ENCODE measurements at places on chromosomes 4 and X.

- DNase-seq = no peak
These were observed 69.0 kb downstream of the MAP9 start for GRCh38 chr4:155307731-155308277.

GRCh38 chrX:47877327-47877726, 40.6 kb downstream of the ZNF81 start:
- no peak for DNase-seq

- DNase-seq = no peak
These were observed 819.2 kb downstream of the PCDH18 start for GRCh38 chr4:136713140-136713539.

DNA sequence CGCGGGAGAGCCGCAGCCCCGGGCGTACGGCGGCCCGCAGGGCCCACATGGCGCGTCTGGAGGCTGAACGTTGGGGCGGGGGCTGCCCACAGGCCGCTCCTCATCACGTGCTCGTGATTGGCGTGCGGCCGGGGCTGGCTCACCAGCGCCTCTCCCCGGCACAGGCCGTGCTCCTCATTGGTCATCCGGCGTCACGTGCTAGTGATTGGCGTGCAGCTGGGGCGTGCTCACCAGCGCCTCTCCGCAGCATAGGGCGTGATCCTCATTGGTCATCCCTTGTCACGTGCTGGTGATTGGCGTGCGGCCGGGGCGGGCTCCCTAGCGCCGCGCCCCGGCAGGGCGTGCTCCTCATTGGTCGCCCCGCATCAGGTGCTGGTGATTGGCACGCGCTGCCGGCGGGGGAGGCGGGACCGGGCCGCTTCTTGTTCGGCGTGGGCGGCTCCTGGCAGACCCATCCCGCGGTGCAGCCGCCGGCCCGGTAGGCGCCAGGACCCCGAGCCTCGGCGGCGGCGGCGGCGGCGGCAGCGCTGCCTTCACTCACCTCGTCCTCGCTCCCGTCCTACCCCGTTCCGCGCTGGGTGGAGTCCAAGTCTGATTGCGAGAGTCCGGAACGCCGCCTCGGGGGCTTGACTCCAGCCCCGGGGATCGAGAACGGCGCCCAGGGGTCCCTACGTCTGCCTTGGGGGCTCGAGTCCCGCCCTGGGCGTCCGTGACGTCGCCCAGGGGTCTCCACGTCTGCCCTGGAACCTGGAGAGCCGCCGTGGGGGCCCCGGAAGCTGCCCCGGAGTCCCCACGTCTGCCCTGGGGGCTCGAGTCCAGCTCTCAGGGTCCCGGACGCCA, at the start of gene GTPBP6:
Gene GTPBP6, minus strand, starts transcription at position 58 of the 840 bp plus-strand sequence. Its CDS starts 9 bp downstream, at position 49.
- peak; percentile 95 for DNase-seq

DNA sequence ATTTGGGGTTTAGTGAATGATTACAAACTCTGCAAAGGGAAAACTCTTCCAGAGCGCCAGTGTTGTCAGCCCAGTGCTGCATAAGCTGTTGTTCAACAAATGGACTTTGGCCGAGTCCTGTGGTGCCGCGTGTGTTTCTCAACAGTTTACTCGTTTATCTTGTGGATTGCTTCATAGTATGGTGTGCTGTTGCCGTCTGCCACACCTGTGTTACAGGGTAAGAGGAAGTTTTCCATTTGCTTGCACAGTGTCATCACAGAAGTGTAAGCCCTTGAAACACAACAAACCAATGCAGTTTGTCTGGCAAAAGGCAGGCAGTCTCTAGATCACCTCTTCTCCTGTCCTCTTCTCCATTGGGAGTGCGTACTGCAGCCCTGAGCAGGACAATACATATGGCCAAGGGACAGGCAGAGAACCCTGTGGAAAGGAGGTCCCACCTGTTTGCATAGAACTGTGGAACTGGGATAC, 66.3 kb downstream of the DCUN1D4 start:
- DNase-seq = no peak

DNA sequence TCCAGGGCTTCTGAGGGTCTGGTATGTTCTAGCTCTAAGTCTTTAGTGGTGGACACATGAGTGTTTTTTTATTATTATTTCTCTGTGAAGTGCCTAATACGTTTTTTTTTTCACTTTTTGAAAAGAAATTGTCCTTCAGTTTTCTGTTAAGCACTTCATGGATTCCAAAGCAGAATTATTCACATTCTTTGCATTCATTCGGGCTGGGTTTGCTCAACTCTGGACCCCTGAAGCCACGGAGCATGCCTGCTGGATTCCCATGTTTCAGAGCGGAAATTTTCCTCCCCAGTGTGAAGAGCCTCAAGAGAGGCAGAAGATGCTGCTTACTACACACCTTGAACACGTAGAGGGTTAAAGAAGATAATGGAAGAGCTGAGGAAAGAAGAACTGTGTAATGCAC, 107.5 kb downstream of the EGF start:
- DNase-seq = no peak

DNA sequence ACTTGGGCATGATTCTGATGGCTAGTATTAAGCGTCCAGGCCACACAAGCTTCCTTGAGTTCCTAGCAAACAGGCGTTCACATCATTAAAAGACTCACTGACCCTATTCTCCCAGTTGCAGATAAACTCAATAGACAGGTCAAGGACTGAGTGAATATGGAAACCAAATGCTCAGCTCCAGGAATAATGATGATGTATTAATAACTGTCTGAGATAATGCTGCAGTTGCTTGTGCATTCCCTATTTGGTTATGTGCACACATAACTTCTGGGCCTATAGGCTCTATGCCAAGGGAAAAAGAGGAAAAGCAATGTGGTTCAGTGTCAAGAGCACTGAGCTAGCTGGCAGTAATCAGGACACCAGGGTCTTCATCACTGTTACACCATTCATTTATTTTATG, 3.5 kb downstream of the RAB9B start:
- no peak for DNase-seq

DNA sequence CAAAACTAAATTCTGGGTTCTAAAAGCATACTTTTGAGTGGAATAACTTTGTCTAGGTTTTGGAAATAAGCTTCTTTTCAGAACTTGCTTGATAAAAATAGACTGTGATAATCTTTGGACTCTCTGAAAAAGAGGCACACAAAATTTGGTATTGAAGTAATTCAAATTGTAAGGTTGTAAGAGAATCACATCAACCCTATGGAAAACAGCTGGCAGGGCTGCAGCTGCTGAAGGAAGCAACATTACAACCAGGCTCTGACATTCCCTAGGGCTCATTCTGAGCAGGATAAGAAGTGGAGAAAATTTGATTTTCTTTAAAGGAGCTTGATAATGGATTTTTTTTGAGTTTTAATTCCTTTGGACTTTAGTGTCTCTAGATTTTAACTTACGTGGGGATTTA, 147.6 kb downstream of the FSTL5 start:
- DNase-seq = no peak

DNA sequence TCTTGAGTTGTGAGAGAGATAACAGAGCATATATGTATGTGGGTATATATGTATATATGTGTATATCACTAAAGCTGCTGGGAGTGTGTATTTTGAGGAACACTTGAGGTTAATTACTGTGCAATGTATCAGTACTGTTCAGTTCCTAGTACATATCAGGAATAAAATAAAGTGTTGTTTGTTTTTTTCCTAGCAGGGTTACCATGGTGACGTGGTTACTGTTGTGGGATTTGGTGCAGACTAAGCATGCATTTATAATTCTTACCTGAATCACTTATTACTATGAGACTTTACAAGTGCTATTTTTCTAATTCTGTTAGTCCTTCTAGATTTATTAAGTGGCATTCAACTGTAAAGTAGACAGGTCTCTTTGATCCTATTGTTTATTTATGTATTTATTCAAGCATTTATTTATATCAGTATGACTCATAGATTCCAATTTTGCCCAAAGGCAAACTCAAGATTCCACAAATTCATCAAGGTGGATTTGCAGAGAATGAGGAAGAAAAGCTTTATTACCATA, 26.9 kb upstream of the BEX4 start:
- DNase-seq = no peak

DNA sequence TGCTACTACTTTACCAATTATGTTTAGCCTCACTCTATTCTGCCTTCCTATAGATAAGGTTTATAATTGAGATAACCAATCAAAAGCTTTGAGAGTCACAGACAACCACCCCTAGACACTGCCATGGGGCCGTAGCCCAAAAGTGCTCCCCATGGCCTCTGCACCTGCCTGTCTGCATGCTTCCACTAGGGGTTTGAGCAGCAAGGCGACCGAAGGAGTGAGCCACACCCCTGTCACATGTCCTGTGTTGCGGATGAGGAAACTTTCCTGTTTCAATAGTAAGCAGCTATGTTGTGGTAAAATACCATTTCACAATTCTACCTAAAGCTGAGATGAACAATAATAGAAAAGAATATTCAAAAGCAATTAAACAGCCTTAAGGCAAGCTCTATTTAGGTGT, 856.0 kb upstream of the FRG1 start:
- no peak for DNase-seq

- DNase-seq = no peak
These were observed 86.3 kb upstream of the RAPGEF2 start for GRCh38 chr4:159016593-159017024.

GRCh38 chr4:174707051-174707676, 121.9 kb downstream of the GLRA3 start:
- no peak for DNase-seq
